ENCODE measurements at places on chromosomes 12 and 14. TPM values are rescaled to one million over a fixed set of nuclear protein-coding genes. Genes with fewer than 3 reads are reported as not detected.
A peak's percentile ranks its signal among the peaks of the same experiment; 100 is the strongest.

The RASAL1 gene
- total RNA-seq: 0.72 TPM

The SMIM41 gene
- 0.59 TPM for total RNA-seq

DNA sequence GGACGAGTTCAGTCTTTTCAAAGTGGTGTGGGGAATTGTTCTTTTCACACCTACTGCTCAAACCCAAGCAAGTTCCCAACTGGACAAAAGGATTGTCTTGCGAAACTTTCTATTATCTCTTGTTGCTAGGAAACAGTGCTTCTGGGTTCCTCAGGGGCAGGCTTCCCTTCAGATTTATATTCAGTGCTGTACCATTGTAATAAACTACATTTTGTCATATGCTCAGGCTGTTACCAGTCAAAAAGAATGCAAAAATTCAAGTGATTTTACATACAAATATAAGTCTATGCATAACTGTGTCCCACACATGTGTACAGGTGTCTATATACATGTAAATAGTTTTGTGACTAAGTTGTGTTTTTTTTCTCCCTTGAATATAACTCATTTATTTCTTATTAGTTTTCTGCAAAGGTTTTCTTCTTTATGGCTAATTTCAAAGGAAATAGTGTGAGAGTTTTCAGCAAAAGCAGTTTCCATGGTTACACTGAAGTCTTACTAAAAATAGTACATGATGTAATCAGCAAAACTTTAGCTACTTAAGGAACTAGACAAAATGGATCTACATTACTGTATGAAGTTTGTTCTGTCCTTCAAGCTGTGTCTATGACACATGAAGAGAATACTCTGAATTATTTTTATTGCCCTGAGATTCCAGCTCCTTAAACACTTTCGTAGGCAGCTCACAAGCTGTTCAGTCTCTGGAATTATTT lies 430.2 kb upstream of the TMPO start:
- H3K36me3 ChIP-seq: no peaks in the 10 kb centered on the region
- H3K4me1 ChIP-seq: peaks cover 3% of the 10 kb centered on the region
- no peak overlapping the region for H3K4me3 ChIP-seq
- H3K27ac ChIP-seq: peak overlapping the region; percentile 10
- DNase-seq: peak; percentile 69
- H3K27me3 ChIP-seq: no peaks in the 10 kb centered on the region

DNA sequence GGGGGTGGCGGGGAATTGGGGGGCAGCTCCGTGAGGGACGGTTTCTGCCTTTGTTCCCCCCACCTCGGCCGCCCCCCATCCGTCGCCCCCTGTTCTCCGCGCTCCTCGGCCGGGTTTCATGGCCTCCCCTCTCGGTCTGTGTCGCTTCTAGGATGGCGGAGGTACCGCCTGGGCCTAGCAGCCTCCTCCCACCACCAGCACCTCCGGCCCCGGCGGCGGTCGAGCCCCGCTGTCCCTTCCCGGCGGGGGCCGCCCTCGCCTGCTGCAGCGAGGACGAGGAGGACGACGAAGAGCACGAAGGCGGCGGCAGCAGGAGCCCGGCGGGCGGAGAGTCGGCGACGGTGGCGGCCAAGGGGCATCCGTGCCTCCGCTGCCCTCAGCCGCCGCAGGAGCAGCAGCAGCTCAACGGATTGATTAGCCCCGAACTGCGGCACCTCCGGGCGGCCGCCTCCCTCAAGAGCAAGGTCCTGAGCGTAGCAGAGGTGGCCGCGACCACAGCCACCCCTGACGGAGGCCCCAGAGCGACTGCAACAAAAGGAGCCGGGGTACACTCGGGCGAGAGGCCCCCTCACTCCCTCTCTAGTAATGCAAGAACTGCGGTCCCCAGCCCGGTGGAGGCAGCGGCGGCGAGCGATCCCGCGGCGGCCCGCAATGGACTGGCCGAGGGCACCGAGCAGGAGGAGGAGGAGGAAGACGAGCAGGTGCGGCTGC lies 575 bp downstream of the NAA30 start:
- peak overlapping the region; percentile 78 for H3K27ac ChIP-seq
- no peaks in the 10 kb centered on the region for H3K36me3 ChIP-seq
- H3K27me3 ChIP-seq: no peaks in the 10 kb centered on the region
- H3K4me1 ChIP-seq: peaks cover 5% of the 10 kb centered on the region
- DNase-seq: peak; percentile 38
